ENCODE measurements at places on chromosomes 1 and 21.

DNA sequence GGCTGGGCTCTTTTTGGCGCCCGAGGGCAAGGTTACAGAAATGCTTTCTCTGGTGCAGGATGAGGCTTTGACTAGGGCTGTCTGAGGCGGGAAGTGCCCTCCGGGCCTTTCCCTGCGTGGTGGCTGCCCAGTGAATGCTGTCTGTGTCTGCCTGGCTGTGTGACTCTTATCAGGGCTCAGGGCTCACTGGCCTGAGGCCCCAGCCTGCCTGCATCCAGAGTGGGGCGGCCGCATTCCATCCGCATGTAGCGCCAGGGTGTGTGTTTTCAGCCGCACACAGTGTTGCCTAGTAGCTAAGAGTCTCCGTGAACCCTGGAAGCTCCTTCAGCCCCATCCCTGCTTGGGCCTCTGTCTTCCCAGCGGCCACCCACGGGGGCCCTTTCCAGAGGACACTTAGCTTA lies 59.1 kb downstream of the FAAP20 start:
- no peak for DNase-seq

- peak; percentile 80 for DNase-seq
Observed at GRCh38 chr1:23177438-23178380, 9.1 kb upstream of the LUZP1 start.

GRCh38 chr1:8155528-8156186 lies 129.5 kb upstream of the ERRFI1 start:
- DNase-seq = no peak

DNA sequence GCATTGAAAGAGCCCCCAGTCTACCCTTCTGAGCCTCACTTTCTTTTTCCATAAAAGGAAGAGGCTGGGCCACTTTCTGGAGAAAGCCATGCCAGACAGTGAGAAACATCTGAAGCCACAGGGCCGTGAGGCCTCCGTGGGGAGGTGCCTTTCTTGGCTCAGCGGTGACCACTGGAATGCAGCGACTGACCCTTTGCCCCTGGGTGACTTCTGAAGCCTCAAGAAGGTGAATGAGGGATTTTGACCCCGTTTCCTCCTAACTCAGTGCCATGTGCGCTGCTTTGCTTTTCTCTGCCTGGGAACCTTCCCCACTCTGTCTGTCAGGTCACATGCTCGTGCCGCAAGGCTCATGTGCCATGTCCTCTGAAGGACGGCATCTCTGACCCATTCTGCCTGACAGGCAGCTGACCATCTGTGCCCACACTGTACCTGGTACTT lies 44.7 kb upstream of the A3GALT2 start:
- DNase-seq = no peak

DNA sequence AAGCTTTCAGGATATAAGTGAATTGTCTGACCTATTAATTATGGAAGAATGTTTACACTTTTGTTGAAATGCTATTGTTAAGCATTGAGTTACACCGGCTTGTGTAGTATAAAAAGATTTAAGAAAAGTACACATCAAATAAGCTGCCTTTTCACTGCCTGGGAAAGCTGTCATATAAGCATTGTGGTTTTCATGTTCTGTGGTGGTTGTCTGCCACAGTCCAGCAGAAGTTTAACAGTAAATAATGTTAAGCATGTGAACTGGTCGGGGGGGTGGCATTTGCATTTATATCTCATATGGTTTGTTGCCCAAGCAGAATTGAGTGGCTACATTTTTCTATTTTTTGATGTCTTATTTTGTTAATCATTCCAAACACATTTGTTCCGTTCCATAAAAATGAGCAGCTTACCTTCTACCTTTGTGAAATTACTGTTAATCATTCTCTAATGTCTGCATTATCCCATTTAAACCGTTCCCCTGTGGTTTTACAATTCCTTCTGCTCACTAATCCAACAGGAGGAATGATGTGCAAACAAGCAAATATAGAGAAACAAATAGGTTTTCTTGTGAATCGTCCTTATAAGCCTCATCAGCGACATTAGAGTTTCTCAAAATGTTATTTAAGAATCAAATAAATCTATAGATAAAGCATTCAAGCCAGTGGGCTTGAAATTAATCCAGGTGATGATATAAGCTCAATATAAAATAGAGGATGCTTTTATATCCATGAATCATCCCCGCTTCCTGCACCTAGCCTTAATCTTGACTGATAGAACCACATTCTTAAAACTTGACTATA lies 160.8 kb upstream of the SAMSN1 start:
- DNase-seq = no peak

DNA sequence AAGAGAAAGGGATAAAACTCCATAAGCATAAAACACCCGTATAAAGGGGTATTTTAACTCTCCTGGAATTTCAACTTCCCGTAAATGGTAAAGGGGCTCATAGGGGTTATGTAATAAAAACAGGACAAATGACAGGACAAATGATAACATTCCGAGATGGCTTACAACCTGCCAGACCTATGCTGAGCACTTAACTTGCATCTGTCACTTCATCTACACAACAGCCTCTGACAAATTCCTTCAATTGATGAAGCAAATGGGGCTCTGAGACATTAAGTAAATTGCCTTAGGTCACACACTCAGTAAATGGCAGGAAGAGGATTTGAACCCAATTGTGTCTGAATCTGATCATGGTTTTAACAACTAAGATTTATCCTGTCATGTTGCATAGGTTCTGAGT lies 327.6 kb upstream of the SNX7 start:
- DNase-seq = no peak

DNA sequence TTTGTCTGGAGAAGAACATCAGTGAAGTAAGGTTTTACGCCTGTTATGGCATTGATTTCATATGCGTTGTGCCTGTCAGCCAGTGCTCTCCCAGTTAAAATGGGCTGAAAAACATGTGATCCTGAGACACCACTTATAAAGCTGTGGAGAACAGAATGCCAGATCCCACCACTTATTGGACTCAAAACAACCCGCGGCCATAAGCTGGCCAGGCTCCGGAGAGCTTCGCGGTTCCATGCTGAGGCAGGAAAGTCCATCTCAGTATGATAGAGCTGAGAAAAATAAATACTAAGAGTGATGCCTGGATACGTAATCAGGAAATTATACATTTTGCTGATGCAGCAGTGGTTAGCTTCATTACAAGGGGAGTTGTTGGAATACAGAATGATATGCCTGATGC lies 5.1 kb downstream of the APOBEC4 start:
- no peak for DNase-seq

- DNase-seq = peak; percentile 70
Observed at GRCh38 chr1:208183977-208184911, 59.9 kb downstream of the PLXNA2 start.

GRCh38 chr1:37621326-37621870 lies 13.3 kb downstream of the RSPO1 start:
- no peak for DNase-seq

DNA sequence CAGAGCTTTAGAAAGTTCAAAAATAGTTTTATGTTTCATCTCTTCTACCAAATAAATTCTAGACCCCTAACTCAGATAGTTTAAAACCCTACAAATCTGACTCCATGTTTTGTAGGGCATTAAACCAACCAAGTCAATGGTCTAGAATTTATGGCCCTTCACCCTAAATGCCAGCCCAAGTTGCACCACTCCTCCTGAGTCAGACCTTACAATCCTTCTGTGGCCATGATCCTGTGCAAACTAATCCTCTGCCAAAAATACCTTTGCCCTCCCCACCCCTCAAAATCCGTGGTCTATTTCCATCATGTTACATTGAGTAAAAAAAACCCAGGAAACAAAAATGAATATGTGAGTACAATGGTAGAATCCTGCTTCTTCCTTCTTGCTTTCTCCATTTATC lies 179.3 kb downstream of the NR5A2 start:
- DNase-seq = no peak

- DNase-seq = peak; percentile 75
Observed at GRCh38 chr1:25971066-25971810, 26.6 kb downstream of the PAFAH2 start.

GRCh38 chr1:55252942-55253589 lies 37.9 kb upstream of the USP24 start:
- no peak for DNase-seq

DNA sequence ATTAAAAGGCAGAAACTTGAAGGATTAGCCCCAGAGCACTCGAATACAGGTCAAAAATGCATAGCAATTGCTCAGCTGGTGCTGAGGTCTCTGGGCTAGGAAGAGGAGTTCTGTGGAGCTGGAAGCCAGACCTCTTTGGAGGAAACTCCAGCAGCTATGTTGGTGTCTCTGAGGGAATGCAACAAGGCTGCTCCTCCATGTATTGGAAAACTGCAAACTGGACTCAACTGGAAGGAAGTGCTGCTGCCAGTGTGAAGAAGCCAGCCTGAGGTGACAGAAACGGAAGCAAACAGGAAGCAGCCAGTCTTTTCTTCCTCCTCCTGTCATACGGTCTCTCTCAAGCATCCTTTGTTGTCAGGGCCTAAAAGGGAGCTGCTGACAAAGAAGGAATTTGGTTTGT lies 233.4 kb upstream of the FGGY start:
- DNase-seq = no peak

GRCh38 chr1:116666187-116667077 lies 1.1 kb downstream of the IGSF3 start:
- no peak for DNase-seq

DNA sequence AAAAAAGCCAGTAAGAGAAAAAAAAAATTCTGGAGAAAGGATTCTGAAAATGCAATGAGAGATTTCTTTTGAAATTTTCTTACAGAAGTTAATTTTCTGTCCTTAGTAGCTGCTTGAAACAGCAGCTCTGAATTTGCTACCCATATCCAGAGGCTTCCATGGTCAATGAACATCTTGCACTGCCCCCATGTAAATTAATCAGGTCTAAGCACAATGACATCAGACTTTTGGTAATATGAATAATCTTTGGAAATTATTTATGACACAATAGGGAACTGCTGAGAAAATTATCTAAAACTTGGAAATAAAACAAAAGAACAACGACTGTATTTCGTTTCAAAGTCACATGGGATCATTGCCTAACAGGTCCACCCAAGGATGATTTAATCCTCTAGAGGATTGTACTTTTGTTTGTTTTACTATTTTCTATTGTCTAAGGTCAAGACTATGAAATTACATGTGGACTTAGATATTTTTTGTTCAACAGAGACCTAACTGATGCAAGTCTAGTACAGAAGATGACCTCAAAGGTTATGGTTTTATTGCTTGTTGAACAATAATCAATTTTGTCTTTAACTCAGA lies 312.1 kb downstream of the BACH1 start:
- DNase-seq = no peak

DNA sequence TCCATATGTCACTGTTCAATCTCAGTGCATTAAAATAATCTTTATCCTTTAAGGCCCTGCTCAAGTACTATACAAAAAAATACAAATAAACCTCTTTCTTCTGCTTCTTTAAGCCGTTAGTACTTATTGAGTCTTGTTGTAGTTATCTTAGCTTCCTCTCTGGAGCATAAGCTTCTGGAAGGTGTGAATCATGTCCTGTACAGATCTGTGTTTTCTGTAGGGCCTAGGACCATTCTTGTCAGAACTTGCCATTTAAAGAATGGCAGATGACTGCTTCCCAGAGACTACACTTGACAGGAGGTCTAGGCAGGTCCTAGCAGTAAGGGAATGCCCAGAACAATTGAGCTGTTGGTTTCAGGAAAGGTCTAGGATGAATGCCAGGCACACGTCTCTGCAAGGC lies 12.9 kb downstream of the NEK7 start:
- no peak for DNase-seq

DNA sequence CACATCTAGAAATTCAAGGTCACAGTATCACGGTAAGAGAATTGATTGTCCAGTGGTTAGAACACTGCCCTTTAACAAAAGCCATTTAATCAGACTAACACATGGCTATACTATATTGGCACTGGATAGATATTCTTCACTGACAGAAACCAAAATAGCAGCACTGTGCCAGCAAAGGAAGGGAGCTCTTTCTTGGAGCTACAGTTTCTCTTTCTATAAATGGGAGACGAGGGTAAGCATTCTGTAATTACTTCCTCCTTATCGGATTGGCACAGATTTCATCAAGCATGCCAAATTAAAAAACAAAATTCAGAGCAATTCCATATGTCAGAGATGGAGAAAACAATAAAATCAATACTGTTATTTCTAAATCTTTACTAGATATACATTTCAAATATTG lies 115.7 kb upstream of the CACYBP start:
- no peak for DNase-seq

GRCh38 chr1:43914576-43915525 lies 18.8 kb upstream of the ARTN start:
- no peak for DNase-seq

- DNase-seq = no peak
Observed at GRCh38 chr1:93633313-93633712, 48.3 kb downstream of the BCAR3 start.

GRCh38 chr1:35836734-35837133 lies 28.9 kb downstream of the AGO4 start:
- DNase-seq = no peak

- peak; percentile 12 for DNase-seq
Observed at GRCh38 chr1:212635141-212635631, 26.6 kb downstream of the ATF3 start.

- no peak for DNase-seq
Observed at GRCh38 chr21:16579538-16579937, 849.8 kb downstream of the USP25 start.

DNA sequence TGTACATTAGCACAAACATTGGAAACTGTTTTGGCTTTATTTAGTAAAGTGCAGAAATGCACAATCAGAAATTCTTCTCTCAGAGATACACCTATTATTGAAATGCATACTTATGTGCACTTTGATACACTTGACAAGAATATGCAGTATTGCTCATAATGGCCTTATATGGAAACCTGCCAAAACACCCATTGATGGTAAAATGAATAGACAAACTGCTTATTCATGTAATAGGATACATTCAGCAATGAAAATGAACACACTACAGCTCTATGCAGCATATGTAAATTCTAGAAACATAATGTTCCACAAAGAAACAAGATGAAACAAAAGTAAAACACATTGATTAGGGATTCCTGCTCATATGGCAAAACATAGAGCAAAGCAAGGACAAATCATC lies 223.9 kb downstream of the S1PR1 start:
- no peak for DNase-seq

DNA sequence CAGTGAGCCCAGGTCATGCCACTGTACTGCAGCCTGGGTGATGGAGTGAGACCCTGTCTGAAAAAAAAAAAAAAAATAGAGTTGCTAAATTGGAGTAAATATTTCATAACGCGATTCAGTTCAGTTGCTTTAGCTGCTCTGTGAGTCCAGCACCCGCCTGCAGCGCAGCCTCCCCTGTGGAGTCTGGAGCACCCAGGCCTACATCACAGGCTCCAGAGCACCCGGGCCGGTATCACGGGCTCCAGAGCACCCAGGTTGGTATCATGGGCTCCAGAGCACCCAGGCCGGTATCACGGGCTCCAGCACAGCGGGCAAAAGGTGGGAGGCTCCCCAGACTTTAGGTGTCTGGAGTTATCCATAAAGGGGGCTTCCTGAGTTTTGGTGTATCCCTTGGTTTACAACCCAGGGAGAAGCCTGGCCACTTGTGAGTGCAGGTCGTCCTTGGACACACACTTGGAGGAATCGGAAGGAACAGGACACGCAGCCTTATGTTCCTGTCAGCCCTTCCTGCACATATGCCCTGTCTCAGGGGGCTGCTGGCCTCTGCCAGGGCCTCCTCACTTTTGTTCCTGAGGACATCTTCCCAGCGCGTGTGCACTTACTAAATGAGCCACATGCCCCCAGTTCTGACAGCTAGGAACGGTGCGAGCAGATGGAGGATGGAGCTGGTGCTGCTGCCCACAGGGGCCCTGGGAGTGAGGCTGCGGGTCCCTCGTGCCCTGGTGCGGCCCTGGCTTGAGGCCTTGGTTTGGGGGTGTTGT lies 25.1 kb downstream of the SKI start:
- DNase-seq = no peak
